ENCODE measurements at places on chromosomes 6 and 20. TPM values are rescaled to one million over a fixed set of nuclear protein-coding genes. Genes with fewer than 3 reads are reported as not detected.

GRCh38 chr6:157800420-157801237, 22.4 kb upstream of the SNX9 start:
- no peak for DNase-seq

Gene LY6G6F
- not detected for total RNA-seq

Gene TRIM10
- 2.3 TPM for total RNA-seq

GRCh38 chr6:68632734-68633133, 2.3 kb upstream of the ADGRB3 start:
- DNase-seq, result no peak

Gene RAB44
- 2.5 TPM for total RNA-seq

Gene DDX27
- 37.1 TPM for total RNA-seq

DNA sequence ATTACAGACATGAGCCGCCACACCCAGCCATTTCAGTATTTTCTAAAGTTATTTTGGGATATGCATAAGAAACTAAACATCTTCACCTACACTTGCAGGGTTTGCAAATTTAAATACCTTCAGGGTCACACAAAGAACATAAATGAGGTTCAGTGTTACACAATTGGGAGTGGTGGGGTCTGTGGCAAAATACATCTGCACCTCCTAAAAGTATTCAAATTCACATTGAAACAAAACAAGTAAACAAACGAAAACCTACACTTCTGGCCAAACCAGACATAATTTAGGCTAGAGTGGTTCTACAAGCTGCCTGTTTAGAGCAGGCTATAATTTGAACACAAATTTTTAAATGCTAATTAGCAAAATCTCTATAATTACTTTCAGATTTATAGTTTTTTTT, 34.6 kb downstream of the MAPK14 start:
- no peak for DNase-seq

- DNase-seq, result no peak
Observed at GRCh38 chr6:30463242-30463641, 26.1 kb upstream of the HLA-E start.

Gene LTB
- 4.8 TPM for total RNA-seq

Gene BPIFB6
- not detected for total RNA-seq

GRCh38 chr6:43773050-43773979, 3.3 kb downstream of the VEGFA start:
- DNase-seq, result peak; percentile 76

DNA sequence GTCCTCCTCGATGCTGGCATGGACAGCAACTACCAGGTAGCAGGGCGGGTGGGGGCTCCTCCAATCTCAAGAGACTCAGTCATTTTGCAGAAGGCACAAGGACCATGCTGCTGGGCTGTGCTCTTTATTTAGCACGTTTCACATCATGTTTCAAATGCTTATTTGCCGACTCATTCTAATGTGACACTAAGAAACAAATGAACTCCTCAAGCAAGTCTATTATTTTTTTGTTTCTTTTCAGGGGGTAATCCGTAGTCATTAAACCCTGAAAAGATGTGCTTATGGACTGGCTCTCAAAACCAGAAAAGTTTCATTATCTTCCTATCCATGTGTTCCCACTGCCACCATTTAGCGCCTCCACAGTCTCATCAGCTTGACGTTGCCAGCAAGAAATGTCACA, 92.9 kb downstream of the ANKS1A start:
- DNase-seq, result no peak

Gene TCP11
- not detected for total RNA-seq

DNA sequence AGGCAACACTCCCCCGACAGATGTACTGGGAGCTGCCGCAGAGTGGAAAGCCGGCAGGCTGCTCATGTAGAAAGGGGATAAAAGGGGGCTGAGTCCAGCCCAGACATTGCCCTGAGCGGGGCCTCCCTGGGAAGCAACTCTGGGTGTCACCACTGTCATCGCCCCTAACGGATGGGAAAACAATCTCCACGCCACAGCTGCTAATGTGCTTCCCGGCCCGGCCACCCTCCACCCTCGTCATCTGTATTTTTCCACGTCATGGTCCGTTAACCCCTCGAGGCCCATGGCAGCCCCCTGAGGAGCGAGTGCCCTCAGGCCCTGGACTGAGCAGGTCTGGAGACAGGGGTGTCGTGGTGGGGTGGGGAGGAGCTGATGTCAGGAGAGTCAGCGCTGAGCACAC, 227.4 kb downstream of the DLL1 start:
- DNase-seq, result peak; percentile 21

DNA sequence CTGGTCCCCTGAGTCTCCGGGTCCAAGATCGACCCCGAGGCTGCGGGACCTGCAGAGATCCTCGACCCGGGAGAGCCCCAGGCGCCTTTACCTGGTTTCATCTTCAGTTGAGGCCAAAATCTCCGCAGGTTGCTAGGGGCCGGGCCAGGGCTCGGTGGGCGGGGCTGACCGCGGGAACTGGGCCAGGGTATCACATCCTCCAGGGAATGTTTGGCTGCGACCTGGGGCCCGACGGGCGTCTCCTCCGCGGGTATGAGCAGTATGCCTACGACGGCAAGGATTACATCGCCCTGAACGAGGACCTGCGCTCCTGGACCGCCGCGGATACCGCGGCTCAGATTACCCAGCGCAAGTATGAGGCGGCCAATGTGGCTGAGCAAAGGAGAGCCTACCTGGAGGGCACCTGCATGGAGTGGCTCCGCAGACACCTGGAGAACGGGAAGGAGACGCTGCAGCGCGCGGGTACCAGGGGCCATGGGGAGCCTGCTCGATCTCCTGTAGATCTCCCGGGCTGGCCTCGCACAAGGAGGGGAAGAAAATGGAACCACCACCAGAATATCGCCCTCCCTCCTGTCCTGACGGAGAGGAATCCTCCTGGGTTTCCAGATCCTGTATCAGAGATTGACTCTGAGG, 53.8 kb upstream of the POLR1H start:
- peak; percentile 46 for DNase-seq

Gene NPBWR2
- total RNA-seq, result not detected

DNA sequence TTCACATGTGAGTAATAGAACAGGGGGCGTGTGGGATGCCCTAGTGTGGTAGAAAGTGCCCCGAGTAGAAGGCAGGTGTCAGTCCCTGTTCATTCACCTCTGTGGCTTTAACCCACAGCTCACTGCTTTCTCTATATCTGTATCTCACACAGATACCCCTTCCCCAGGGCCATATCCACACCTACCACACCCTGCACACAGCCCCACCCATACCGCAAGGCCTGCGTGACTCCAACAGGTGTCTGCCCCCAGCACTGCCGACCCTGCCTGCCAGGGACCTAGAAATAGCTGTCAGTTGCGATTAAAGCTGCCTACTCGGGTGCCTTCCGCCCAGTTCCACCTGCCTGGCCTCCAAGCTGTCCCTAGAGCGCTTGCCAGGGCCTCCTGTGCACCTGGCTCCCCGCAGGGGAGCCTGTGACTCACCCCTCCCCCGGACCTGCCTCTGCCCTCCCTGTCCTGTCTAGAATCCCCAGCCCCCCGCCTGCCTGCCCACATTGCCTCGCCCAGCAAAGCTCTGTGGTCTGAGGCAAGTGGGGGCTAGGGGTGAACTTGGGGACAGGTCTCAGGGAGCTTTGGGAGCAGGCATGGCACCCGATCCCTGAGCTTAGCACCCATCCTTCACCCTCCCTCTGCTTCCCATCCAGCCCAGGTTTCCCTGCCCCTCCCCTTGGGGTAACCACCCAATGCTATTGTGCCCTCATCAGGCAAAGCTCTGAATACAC, 38.3 kb upstream of the ID1 start:
- DNase-seq, result peak; percentile 79

- no peak for DNase-seq
Observed at GRCh38 chr6:38095054-38095453, 275.5 kb downstream of the ZFAND3 start.

- no peak for DNase-seq
Observed at GRCh38 chr6:8269872-8270454, 165.4 kb downstream of the SLC35B3 start.

DNA sequence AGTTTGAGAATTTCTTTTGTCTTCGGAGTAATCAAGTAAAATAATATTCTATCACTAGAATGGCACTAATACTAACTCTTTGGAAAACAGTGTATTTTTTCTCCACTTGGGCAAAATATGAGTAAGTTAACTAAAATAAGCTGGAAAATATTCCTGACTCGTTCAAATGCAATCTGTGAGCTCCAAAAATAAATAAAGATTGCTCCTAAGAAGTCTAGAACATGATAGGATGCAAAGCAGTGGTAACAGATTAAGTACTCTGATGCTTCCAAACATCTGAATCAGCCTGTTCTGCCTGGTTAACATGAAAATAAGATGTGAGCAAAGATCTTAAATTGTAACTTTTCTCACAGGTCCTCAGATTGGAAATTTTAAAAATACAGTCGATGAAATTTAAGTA, 285.1 kb upstream of the ID4 start:
- no peak for DNase-seq

GRCh38 chr6:104566411-104566810, 293.3 kb downstream of the HACE1 start:
- no peak for DNase-seq

DNA sequence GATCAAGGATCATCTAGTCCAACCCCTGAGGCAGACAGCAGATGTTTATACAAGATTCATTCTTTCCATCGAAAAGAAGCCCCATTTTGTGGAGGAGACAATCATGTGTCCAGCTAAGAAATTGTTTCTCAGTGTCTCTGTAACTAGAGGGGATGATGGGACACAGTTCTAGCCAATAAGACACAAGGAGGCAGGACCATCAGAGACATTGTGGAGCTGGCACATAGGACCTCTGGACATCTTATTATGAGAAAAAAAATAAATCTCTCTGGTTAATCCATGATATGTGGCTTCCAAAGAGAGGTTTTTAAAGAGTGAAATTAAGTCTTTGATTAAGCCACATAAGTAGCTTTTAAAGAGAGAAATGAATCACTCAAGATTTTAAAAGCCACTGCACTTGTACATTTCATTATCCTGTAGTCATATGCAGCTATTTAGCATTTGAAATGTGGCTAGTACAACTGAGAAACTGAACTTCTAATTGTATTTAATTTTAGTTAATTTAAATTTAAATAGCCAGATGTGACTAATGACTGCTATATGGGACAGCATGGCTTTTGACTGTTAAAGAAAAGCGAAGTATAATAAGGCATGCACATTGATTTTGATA, 176.8 kb downstream of the TASP1 start:
- no peak for DNase-seq

- no peak for DNase-seq
Observed at GRCh38 chr6:152360034-152360433, 277.1 kb downstream of the SYNE1 start.

GRCh38 chr20:62575976-62576722, 66.2 kb upstream of the SLCO4A1 start:
- no peak for DNase-seq

DNA sequence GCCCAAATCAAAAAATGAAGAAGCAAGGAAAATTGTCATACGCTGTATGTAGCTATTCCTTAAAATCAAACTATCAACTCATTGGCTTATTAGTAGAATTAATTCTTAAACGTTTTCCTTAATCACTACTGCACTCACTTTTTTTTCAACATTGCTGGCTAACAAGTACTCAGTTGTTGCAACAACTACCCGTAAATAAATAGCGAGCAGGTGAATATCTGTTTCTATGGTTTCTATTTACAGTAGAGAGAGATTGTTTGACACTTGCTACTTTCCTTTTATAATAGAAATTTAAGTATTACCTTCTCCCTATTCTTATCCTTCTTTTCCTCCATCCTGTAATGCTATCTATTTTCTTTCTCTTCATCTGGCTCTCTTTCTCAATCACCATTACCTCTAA, 25.1 kb downstream of the FRK start:
- DNase-seq, result no peak

- DNase-seq, result no peak
Observed at GRCh38 chr20:9514072-9514460, 324 bp upstream of the LAMP5 start.

DNA sequence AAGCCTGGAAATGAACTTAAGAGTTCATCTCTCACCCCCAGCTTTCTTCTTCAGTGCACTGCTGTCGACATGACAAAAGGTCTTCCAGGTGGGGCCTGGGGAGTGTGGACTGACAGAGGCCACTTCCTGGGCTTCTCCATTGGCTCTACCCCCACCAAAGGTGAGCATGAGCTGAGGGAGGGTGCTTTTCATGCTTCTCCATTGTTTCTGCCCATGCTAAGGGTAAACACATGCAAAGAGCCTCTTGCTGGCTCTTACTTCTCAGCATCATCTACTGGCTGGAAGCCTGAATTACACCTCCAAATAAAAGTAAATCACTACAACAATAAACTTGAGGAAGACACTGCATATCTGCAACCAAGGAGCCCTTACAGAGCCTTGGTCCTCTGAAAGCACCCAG, 227.2 kb downstream of the EPM2A start:
- no peak for DNase-seq

- no peak for DNase-seq
Observed at GRCh38 chr6:88972504-88973423, 9.3 kb upstream of the RNGTT start.

Gene IRF4
- 6.4 TPM for total RNA-seq

- DNase-seq, result no peak
Observed at GRCh38 chr20:57708694-57709673, 831 bp downstream of the PMEPA1 start.

Gene BPIFB1
- total RNA-seq, result 58.9 TPM

GRCh38 chr6:28782113-28782673, 141.6 kb downstream of the TRIM27 start:
- DNase-seq, result no peak

- no peak for DNase-seq
Observed at GRCh38 chr20:62332989-62333819, 30.4 kb downstream of the ADRM1 start.

GRCh38 chr6:154510144-154510905, at the start of gene CNKSR3:
Gene CNKSR3 (minus strand): TSS chr6:154510685. CDS start chr6:154510114, 571 bp downstream.
- DNase-seq, result peak; percentile 93

DNA sequence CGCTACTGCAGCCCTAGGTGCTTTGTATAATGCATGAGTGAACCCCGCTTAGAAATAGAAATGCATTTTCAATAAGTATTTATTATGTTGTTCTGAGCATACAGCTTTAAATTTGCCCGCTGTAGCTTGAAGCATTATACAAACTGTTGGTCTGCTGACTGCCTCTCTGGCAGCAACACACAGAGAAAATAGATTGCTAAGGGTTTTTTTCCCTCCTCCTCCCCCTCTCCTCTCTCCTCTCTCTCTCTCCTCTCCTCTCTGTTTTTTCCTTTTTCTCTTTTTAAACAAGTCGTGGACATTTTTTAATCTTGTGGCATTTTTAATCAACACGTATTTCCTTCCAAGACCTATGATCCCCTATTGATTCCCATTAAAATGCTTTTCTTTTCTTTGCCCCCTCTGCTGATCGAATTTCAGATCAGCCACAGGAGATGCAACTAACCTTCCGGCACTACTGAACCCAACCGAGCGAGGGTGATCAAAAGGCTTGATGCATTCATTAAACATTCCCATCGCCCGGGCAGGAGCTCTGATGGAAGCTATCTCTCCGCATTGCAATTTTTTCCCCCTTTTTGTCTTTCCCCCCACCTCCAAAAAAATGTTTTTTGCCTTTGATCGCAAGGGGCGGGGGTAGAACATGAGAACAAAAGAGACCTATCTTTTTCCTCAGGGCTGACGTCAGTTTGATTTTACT, 90.7 kb upstream of the ARID1B start:
- DNase-seq, result peak; percentile 37

Gene DOP1A
- 11.6 TPM for total RNA-seq

DNA sequence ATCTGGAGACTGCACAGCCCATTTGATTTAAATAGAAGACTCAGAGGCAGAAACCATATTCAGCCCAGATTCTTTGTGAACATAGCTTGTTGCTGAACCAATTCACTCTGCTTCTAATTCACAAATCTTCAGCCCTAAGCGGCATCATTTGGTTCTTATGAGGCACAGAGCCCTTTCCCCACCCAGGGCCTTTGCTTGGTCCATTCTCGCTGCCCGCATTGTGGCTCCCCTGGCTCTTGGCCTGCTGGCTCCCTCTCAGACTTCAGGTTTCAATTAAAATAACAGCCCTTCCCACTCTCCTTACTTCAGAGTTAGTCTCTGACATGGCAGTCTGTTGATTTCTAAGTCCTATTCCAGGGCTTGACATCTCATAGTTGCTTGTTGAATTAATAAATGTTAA, 9.4 kb upstream of the TMEM14A start:
- DNase-seq, result no peak

Measured in stomach (tissue), 19 donors.